Right forelimb (tissue), 1 donor: ENCODE measurements at places on chromosomes 5 and 9.

DNA sequence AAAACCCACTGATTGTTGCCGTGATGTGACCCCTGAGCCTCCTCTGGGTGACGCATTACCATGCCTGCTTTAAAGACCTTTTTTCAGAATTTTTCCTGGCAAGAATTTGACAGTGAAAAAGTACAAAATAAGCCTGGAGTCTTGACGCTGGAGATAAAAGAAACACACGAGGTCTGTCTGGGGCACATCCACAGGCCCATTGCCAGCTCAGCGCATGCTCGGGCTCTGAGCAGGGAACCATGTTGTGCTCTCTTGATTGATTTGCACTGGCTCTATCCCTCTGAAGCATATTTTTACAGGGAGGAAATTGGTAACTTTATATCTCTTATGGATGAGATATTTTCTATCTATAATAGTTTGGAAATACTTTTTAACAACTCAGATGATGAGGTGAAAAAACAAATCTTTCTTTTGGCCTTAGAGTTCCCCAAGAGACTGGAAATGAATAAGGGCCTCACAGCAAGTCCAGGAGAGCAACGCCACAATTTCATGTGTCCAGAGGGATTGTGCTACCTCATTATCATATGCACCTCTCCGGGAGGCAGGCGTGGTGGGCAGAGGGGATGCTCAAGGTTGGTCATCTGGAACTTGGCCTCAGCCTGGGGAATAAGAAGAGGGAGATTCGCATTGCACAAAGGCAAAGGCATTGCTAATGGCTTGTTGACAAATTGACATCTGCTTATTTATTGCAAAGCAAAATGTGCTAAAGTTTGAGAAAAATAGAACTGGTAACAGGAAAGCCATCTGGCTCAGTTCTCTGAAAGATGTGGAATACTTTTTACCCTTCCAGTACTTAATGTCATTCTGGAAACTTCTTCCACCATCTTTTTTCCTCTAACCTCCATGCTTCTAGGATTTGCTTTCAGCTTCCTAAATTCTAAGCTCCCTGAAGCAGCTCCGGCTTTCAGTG, 183.8 kb downstream of the PJA2 start:
- DNase-seq = peak; percentile 48

- DNase-seq = no peak
Measured at GRCh38 chr5:175860531-175861045, 10.8 kb upstream of the CPLX2 start.

DNA sequence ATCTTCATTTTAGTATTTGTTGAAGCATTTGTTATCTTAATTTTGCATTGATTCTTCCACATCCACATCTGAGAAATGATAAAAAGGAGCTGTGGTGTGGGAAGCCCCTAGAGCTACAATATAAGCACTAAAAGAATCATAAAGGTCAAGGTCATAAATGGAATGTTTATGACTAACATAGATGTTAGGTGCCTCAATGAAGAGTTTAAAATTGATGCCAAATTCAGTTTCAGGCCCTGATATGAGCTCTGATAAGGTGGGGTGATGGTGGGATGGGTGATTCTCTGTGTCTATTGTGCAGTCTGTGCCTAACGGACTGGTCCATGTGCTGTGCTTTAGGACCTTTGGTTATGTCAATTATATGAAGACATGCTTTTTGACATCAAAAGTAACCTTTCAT, 61.2 kb upstream of the CAMK4 start:
- DNase-seq = no peak

DNA sequence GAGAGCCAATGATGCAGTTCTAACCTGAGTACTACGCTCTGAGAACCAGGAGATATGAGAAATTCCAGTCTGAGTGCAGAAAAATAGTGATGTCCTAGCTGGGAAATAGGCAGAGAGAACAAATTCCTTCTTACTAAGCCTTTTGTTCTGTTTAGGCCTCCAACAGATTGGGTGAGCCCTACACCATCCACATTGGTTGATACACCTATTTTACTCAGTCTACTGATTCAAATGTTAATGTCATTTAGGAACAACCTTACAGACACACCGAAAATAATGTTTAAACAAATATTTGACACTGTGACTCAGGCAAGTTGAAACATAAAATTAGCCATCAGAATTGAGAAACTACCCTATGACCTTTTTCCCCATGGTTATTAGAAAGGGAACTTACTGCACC, 333.9 kb upstream of the IZUMO3 start:
- no peak for DNase-seq

DNA sequence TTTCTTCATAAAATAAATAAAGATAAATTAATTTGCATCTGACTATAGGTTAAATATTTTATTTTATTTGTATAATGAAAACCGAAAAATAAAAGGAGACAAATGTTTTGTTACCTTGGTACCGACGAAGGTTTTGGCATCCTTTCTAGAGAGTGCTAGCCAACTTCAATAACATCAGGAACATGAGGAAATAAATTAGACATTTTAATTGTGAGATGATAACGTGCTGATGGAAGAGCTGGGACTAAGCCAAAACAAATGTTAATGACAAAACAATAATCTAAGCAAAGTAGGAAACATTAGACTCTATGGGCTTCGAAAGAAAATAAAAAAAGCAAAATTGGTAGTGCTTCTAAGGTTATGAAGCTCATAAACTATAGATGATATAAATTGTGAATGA, 201.0 kb downstream of the IRX2 start:
- DNase-seq = no peak

DNA sequence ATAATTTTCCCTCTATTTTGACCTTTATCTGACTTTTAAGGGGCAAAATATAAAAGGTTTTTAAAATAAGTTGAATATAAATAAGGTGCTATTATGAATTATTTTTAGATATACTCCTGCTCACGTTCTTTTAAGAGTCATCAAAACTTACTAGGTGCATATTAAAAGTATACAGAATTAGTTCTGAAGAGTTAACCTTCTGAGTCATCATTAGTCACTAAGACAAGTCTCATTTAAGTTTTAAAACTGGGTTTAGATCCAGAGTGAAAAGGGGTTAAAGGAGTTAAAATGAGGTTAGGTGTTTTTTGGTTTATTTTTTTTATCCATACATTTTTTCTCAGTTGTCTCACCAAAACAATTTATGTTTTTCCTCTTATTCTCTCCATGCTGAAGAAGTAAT, 41.7 kb downstream of the SMIM15 start:
- no peak for DNase-seq
